Cardiac fibroblast (primary cell): ENCODE measurements at places on chromosomes 3 and 15.

DNA sequence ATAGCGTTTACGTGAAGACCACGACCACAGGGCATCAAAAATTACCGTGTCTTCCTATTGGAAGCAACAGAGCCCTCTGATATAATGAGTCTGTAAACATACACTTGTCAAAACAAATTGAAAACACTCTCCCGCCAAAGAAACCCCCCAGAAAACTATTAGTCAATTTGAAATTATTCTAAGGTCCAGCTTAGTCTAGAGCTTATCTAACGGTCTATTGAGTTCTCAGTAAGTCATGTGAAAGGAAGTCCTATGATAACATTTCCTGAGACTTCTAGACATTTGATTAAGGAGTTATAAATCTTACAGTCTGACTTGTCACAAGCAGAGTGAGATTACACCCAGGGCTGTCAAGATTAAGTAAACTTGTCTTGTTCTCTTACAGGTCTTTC, 356.3 kb downstream of the FOXP1 start:
- no peak for DNase-seq

- no peak for DNase-seq
Observed at GRCh38 chr3:37730825-37731224, 130.9 kb upstream of the CTDSPL start.

DNA sequence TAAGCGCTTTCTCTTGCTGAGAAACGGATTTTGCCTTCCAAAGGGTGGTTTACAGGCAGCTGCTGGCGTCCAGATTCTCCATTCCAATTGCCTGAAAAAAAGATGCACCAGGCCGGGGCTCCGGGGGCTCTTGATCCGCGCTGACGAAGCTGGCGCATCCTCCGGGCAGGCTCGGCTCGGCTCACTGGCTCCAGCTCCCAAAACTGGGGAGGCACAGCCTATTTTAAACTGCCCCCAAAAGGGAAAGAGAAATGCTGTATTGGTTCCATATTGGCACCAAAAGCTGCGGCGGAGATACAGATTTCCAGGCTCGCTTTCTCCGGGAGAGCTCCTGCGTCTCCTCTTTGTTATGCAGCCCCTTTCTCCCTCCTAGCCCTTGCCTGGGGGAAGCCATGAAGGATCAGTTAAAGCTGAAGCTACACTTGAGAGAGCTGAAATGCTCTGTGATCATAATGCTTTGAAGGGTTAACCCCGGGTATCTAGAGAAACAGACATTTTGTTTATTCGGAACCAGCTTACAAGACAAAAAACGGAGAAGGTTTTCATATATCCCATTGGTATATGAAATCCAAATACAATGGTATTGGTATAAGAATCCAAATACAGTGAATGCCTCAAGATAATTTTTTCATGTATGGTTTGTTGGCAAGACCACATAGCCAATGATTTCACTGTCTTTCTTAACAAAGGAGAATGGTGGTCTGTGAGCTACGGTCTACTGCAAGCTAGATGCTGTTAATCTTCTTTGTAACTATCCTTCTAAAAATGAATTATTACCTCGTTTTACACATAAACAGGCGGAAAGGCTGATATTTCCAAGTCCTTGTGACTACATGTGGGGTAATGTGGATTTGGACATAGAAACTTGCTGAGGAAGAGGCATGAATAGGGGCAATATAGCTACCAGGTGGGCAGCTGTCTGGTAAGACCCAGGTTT, 693 bp downstream of the CD200 start:
- DNase-seq = peak; percentile 76

- no peak for DNase-seq
Observed at GRCh38 chr3:12931273-12931905, 90.0 kb upstream of the RPL32 start.

DNA sequence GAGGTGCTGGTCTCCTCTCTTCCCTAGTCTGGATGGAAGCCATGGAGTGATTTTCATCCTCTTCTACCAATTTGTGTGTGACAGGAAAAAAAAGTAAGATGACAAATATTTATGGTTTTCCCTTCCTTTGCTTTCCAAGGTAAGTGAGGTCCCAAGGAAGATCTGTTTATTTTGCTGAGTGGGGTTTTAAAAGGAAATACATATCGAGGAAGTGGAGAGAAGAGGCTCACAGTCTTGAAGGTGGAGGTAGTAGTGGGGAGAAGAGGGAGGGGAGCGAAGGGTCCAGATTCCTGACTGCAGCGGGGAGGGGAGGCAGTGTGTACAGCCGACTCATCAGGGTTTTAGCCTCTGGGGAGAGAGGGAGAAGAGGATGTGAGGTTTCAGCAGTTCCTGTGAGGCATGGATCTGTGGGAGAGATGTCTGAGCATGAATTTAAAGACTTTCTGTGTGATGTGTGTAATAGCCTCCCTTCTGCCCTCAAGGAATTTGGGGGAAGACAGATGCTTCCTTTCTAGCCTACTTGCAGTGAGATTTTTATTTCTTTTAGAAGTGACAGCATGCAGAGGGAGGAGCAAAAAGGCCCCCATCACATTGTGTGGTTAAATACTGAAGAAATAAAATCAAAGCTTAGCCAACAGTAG, 272.4 kb downstream of the THRB start:
- no peak for DNase-seq

DNA sequence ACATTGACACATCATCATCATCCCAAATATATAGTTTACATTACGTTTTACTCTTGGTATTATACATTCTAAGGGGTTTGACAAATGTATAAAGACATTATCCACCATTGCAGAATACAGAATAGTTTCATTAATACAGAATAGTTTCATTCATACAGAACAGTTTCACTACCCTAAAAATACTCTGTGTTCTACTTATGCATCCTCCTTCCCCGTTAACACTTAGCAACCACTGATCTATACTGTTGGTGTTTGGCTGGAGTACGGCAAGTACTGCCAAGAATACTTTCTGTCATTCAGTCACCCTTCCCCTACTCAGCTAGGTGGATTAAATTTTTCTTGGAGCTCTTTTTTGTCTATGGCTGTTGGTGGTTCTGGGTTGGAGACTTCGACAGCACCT, 33.4 kb downstream of the LEKR1 start:
- DNase-seq = no peak

GRCh38 chr3:160280836-160281235, 55.6 kb downstream of the C3orf80 start:
- no peak for DNase-seq

GRCh38 chr15:78209646-78210348, 24.6 kb downstream of the ACSBG1 start:
- no peak for DNase-seq

GRCh38 chr3:59818919-59819300, 769.1 kb upstream of the CFAP20DC start:
- DNase-seq = no peak

- no peak for DNase-seq
Observed at GRCh38 chr15:56371495-56372147, 6.4 kb downstream of the TEX9 start.

DNA sequence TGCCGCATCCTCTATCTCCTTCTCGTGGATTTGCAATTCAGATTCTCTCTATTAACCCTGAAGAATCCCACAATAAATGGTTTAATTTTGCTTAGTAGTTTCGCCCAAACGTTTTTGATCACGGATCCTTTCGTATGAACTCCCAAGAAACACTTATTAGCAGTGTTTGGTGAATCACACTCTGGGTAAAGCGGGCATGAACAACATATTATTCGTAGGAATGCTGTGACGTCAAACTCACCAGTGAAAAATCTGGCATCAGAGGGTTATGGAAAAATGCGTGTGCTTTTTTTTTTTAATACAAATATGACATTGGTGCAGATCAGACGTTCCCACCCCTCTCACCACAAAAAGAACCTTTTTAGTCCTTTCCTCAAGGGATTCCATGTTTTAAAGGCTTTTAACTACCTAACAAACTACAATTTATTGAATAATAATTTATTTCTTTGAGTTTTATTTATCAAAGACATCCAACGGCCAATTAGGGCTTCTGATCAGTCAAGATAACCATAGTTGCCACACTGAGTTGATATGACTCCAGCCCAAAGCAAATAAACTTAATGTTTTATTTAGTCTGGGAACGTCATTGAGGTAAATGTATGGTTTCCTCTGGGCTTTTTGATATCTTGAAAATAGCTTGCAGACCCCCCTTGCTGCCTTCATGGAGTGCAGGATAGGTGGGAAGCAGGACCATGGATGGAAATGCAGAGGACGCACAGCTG, 45.5 kb upstream of the CGNL1 start:
- no peak for DNase-seq

- DNase-seq = no peak
Observed at GRCh38 chr15:33146051-33146450, 48.5 kb downstream of the FMN1 start.

DNA sequence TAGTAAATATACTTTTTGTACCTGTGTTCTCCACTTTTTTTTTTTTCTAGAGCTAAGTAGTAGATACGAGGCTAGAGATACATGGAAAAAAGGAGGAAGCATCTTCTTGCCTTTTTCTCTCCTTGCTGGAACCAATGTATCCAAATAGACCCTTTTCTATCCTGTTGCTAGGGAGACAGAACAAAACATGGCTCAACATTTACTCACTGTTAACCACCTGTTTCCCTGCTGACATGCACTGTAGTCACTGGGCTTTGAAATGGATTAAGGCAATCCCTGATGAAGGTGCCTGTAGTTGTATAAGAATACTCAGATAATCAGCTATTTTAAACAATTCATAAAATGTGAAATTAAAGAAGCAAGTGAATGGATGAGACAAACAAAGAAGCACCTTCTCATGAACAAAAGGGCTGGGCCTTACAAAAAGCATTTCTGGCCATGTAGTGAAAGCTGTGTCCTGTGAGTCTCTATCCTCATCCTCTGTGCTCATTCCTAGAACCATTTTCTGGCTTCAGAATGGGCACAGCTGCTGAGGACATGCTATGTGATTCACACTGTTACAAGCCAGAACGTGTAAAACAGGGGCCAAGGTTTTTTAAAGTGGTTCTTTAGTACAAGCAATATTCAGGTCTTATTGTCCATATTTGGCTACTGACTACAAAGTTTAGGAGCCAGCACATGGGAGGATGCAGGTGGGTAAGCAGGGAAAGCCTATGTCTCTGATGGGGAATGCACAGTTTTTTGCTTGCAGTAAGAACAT, 100.4 kb upstream of the NDN start:
- DNase-seq = no peak

DNA sequence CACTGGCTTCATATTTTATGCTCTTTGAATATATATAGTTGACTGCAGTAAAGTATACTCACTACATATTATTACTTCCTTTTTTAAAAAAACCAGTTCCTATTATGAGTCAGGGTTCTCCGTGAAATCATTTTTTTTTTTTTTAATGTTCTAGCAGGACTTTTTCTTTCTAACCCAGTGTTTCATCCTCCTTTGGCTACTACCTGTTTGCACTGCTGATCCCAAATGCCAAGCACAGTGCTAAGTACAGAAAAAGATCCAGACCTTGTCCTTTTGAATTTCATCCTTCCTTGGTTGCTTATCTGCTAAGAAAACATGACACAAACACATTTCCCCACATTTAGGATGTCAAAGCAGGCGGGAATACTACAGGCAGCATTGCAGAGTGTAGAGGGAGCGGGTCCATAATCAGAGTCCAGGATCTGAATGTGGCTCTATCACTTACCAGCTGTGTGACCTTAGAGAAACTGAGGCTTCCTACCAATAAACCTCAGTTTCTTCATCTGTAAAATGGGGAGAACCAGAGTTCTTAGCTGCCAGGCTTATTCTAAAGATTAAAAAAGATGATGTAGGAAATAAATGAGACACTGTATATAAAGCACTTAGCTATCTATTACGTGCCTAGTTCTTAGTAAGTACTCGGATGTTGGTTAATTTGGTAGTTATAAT, 37.2 kb upstream of the ANPEP start:
- peak; percentile 43 for DNase-seq

- DNase-seq = no peak
Observed at GRCh38 chr3:66272016-66272415, 51.2 kb downstream of the SLC25A26 start.

DNA sequence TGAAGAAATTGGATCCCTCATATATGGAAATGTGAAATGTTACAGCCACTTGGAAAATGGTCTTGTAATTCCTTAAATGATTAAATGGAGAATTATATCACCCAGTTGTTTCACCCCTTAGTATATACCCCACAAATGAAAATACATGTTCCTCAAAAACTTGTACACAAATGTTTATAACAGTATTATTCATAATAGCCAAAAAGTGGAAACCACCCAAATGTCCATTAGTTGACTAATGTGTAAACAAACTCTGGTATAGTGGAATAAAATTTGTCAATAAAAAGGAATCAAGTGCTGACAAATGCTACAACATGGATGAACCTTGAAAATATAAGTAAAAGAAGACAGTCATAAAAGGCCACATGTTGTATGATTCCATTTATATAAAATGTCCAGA, 12.5 kb downstream of the FAM162A start:
- no peak for DNase-seq

GRCh38 chr15:51098331-51098619, 3.6 kb upstream of the TNFAIP8L3 start:
- no peak for DNase-seq

DNA sequence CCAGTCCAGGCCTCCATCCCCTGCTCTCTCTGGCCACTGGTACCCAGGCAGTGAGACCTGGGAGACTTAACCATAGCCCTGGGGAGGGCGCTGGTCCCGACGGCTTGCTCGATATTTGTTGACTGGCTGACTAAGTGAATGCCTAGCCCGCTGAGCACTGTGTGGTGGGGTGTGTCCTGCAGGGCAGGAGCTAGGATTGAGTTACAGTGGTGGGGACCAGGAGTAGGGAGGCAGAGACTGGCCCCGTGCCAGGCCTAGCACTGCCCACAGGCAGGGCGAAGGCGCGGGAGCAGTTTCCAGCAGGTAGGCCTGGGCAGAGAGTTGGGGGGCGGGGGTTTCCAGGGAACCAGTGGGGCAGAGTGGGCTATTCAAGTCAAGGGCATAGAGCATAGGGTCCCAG, at the start of gene VILL:
Gene VILL (plus strand): TSS at position 260 of the 400 bp plus-strand sequence. CDS start 2,887 bp downstream, outside the sequence.
- no peak for DNase-seq

GRCh38 chr15:67762610-67763368, 62.5 kb upstream of the SKOR1 start:
- no peak for DNase-seq

DNA sequence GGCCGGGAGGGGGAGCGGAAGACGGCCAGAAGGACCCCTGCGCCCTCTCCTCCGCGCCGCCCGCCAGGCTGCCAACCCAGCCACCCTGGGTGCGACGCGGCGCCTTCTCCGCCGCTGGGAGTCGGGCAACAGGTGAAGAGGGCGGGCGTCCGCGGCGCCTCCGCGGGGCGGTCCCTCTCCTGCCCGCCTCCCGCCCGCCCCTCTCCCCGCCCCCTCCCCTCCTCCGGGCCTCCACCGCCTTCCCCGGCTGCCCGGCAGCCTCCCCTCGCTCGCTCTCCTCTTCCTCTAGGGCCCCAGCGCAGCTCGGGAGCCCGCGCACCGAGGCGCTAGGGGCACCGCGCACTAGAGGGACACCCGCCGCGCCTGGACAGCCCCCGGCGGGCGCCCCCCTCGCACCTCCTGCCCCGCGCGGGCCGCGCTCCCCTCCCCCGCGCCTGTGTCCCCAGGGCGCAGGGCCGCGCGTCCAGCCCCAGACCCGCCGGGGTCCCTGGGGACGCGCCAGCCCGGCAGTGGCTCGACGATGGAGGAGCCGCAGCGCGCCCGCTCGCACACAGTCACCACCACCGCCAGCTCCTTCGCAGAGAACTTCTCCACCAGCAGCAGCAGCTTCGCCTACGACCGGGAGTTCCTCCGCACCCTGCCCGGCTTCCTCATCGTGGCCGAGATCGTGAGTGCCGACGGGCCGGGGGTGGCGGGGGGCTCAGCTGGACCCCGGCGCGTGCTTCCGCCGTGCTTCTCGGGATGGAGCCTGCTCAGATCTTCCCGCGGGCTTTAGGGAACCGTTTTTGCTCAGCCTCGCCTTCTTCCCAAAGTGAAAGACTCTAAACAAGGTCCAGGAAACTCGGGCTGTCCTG, at the start of gene CMTM8:
Gene CMTM8 (plus strand): TSS at position 228 of the 854 bp plus-strand sequence. CDS start 293 bp downstream, at position 521.
- DNase-seq = peak; percentile 38
